ENCODE measurements at places on chromosomes 7 and 10.

GRCh38 chr7:150446288-150446938 lies 4.0 kb upstream of the GIMAP8 start:
- no peak for DNase-seq

GRCh38 chr10:34222359-34222758 lies 592.7 kb downstream of the PARD3 start:
- no peak for DNase-seq

DNA sequence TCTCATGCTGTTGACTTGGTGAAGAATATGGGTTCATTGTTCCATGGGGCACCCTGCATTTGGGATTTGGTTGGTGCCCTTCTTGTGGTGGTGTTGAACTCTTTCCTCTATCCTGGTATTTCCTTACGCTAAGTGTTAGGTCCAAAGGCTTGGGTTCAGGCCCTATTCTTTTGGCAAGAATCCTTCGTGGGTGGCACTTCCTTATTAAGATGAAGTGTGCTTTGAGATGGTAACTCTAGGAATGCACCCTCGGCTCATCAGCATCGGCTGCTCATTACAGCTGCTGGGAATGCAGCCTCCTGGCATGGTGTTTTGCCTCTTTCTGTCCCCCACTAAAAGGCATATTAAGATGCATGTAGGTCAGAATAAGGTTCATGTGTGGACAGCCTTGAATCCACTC lies 380.7 kb downstream of the RPS24 start:
- no peak for DNase-seq

- DNase-seq = no peak
Measured at GRCh38 chr7:141792526-141792925, 2.5 kb downstream of the TAS2R5 start.

- no peak for DNase-seq
Measured at GRCh38 chr10:35079763-35080162, 10.4 kb downstream of the CUL2 start.

GRCh38 chr7:40072268-40072667 lies 62.2 kb downstream of the MPLKIP start:
- no peak for DNase-seq
